ENCODE measurements at places on chromosomes 7 and 10. TPM values are rescaled to one million over a fixed set of nuclear protein-coding genes. Genes with fewer than 3 reads are reported as not detected.

DNA sequence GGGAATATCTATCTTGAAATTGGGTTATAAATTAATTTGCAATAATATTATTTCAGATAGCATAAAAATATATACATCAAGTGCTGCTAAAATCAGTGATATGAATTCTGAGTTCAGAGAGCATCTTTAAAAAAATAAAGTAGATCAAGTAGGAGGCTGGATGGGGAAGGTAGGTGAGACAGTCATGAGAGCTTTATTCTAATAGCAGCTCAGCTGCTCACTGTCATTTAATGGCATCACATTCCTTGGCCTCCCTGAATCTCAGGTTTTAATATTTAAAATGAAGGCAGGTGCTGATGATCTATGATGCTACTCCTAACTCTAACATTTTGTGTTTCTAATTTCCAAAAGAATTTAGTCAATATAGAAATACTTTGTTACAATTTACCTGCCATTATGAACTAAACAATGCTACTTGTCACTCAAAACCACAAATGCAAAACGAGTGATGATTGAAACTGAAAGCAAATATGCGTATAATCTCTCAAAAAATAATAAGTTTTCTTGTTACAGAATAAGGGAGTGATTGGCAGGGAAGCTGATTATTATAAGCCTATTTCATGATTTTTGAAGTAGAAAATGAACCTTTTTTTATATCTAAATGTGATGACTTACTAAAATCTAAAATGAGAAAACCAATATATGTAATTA is 147.6 kb upstream of the CSTF2T start:
- no peak for DNase-seq
- no peak overlapping the region for H3K27ac ChIP-seq
- no peaks in the 10 kb centered on the region for H3K36me3 ChIP-seq

DNA sequence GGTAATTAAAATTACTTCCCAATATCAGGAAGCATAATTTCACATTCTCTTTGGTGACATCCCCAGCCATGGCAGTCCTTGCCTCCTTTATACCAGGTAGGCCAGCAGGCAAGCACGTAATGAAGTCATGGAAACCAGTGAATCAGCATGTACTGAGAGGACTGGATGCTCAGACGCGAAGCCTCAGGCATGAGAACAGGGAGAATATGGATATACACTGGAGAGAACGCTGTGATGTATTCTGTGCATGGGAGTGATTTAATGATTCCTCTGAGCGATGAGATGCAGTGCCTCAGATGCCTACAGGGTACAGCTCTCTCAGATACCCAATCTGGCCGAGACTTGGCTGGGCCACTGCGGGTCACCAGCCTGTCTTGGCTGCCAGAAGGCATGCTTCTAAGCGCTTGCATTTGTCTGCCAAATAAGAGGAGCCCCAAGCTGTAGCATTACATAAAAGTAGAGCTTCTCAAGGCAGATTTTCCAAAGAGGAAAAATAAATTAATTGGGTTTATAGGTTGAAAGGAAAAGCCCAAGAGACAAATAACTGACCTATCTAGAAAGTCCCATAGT is 238.1 kb downstream of the RELN start:
- no peak overlapping the region for H3K27ac ChIP-seq
- no peak for DNase-seq
- H3K4me3 ChIP-seq: no peak overlapping the region
- H3K36me3 ChIP-seq: no peaks in the 10 kb centered on the region
- peaks cover 3% of the 10 kb centered on the region for H3K27me3 ChIP-seq
- H3K4me1 ChIP-seq: no peaks in the 10 kb centered on the region

DNA sequence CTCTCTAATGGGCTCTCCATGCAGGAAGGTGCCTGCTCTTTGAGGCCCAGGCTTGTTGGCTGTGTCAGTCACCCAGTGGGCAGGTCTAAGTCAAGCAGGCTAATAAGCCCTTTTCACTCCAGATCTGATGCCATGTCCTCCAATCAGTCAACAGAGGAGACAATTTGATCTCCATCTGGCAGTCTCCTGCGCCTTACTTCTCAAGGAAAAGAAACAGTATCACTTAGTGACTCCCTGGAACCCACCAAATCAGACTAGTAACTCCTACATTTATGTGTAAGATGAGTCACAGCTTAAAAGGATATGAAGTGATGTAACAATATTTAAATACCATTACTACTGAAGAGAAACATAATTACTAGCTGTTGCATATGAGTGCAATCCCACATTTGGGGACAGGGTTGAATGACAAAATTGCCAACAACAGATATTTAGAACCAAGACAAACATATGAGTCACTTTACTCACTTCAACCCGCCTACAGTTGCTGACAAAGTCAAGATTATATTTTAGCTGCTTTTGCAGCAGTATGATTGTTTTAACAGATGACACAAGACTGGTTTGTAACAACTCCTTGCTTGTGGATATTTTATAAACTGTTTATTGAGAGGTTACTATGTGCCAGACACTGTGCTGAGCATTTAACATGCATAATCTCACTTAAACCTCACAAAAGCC is 72.1 kb downstream of the USP6NL start:
- no peak for DNase-seq
- no peaks in the 10 kb centered on the region for H3K36me3 ChIP-seq
- H3K4me3 ChIP-seq: no peak overlapping the region
- no peaks in the 10 kb centered on the region for H3K4me1 ChIP-seq
- H3K27me3 ChIP-seq: peaks cover 3% of the 10 kb centered on the region
- no peak overlapping the region for H3K27ac ChIP-seq

GRCh38 chr10:18079665-18080295 is 60.4 kb upstream of the CACNB2 start:
- no peak for DNase-seq
- H3K36me3 ChIP-seq: no peaks in the 10 kb centered on the region

- peaks cover 62% of the 10 kb centered on the region for H3K36me3 ChIP-seq
- H3K4me3 ChIP-seq: no peak overlapping the region
Observed at GRCh38 chr7:130890176-130891020, 156.4 kb upstream of the KLF14 start.

DNA sequence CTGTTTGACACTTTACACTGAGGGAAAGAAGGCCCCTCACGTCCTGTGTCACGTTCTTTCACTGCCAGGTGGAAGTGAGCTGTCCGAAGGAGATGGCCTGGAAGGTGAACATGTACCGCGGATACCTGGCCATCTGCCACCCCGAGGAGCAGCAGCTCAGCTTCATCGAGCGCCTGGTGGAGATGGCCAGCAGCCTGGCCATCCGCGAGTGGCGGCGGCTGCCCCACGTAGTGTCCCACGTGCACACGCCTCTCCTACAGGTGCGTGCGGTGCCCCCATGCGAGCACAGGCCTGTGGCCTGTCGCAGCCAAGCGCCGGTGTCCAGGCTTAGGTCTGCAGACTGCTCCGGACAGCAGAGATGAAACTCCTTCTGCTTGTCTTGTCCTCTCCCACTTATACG is 103.4 kb downstream of the TRRAP start:
- no peak for DNase-seq
- H3K27ac ChIP-seq: no peak overlapping the region
- H3K36me3 ChIP-seq: peaks cover 83% of the 10 kb centered on the region

GRCh38 chr10:22338931-22339330 is 6.4 kb upstream of the SPAG6 start:
- H3K27ac ChIP-seq: no peak overlapping the region
- peaks cover 61% of the 10 kb centered on the region for H3K27me3 ChIP-seq
- H3K4me1 ChIP-seq: peaks cover 49% of the 10 kb centered on the region
- H3K36me3 ChIP-seq: peaks cover 2% of the 10 kb centered on the region
- DNase-seq: no peak

DNA sequence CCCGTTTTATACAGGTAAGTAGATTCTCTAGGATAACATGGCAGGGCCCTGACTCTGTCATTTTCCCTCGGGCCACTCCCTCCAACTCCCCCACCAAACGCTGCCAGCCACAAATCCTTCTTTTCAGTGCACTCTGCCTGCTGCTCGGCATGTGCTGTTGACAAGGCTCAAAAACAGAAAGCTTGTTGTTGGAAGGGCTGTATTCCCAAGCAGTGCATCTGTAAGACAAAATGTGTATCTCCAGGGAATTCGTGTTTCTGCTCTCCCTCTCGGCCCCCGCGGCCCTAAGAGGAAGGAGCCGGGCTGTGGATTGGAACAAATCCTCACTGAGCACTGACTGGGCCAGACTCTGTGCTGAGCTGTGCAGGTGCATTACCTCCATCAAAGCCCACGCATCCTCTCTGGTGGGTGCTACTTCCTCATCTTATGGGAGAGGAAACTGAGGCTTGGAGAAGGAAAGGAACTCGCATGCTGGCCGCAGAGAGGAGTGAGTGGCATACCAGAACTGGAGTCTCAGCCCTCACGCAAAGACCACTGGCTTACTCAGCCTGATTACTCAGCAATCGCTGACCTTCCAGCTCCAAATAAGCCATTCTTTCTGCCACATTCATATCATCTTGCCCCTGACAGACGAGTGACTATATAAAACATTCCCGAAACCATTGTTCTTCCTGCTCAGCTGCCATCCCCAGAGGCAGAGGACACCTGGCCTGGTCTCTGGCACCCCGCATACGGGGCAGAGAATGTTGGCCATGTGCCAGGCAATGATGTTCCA is 33.5 kb upstream of the ENO4 start:
- peaks cover 3% of the 10 kb centered on the region for H3K27me3 ChIP-seq
- no peak for DNase-seq
- H3K4me1 ChIP-seq: no peaks in the 10 kb centered on the region
- no peaks in the 10 kb centered on the region for H3K36me3 ChIP-seq

- H3K27ac ChIP-seq: peak overlapping the region; percentile 55
- H3K36me3 ChIP-seq: no peaks in the 10 kb centered on the region
- H3K27me3 ChIP-seq: no peaks in the 10 kb centered on the region
- peak; percentile 68 for DNase-seq
Observed at GRCh38 chr10:71708301-71708703, 11.3 kb downstream of the C10orf105 start.

DNA sequence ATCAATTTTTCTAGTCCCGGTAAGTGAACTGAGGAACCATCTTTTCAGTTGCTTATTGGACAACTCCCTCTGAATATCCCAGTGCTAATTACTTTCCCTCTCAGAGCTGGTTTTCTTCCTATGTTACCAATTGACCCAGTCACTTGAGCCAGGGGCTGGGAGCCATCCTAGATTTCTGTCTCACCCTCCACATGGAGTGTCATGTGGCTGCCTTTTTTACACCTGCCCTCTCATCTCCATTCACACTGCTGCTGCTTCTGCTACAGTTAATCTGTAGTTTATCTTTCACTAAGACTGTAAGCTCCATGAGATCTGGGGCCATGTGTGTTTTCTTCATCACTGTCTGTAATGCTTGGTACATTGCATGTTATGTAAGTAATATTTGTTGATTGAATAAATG is 35.8 kb downstream of the VCL start:
- peaks cover 1% of the 10 kb centered on the region for H3K36me3 ChIP-seq
- H3K27ac ChIP-seq: no peak overlapping the region
- H3K4me3 ChIP-seq: no peak overlapping the region
- no peak for DNase-seq

DNA sequence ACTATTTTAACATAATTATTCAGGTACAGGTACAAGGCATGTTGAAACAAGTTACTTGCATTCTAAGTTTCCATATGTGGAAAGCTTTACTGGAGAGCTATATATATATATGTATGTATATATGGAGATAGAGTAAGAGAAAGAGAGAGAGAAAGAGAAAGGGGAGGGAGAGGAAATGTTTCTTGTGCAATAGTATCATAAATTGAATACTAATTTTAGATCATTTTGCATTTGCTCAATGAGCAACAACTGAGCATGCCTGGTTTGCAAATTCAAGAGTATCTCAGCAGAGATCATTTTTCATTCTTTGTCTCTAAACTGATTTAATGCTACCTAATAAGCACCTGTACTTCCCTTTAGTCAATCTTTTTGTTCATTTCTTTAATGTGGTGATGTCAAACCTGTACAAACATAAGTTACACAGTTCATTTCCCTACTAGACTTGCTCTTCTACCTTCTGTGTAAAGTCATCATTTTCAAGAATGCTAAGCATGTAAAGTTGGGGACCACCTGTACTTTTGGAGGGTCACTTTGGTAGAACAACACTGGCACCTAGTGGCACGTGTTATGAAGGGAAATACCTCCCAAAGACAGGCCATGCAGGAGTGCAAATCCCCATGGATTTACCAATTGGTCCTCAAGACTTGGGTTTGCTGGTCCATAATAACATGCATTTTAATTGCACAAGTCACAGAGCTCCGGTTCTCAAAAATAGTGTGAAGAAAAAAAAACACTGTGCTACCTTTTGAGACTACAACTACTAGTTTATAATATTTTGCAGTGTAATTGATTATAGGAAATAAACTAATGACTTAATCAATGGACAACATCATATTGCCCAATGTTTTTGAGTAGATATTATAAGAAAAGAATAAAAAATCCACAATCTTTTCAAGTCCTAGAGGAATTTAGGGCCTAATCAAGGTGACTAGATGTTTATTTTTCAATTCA is 431.2 kb upstream of the IGFBP3 start:
- H3K27me3 ChIP-seq: no peaks in the 10 kb centered on the region
- no peak overlapping the region for H3K4me3 ChIP-seq
- no peaks in the 10 kb centered on the region for H3K4me1 ChIP-seq

DNA sequence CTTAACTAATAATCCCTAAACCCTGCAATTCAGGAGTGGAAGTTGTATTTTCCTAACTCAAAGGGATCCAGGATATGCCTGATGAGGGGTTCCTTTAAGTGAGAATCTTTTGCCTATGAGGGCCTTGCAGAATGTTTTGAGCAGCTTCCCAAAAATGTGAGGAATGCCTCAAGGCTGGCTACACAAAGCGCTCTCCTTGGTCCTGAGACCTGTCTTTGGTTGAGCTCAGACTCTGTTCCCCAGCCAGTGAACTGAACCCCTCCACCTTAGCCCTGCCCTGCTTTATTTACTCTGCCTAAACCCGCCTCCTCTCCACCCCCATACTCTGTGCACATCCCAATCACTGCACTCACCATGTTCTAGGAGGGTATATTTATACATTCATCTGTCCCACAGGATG is 108.6 kb downstream of the NRCAM start:
- no peaks in the 10 kb centered on the region for H3K27me3 ChIP-seq
- no peak overlapping the region for H3K27ac ChIP-seq
- H3K4me3 ChIP-seq: no peak overlapping the region
- H3K4me1 ChIP-seq: no peaks in the 10 kb centered on the region
- no peaks in the 10 kb centered on the region for H3K36me3 ChIP-seq
- DNase-seq: no peak

DNA sequence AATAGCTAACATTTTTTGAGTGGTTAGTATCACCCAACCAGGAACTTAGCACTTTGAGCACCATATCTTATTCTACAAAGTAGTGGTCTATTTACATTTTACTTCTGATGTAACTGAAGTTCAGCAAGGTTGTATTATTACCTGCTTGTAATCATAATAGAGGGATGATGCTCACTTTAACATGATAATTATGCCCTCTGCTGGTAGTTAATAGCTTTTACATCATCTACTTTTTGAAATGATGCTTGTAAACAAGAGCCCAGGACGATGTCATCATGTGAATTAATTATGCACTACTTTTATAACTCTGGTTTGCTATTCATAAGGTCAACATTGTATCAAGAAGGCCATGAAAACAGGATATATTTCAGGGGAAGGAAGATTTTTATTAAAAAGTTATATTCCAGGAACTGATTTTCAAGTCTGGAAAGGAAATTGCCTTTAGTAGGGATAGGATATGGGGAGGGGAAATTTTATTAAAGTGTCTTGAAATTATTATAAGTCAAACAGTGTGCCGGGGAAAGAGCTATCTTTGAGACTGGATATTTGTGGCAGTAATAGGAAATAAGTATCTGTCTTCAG is 80.3 kb upstream of the SCIN start:
- H3K4me1 ChIP-seq: no peaks in the 10 kb centered on the region
- peaks cover 6% of the 10 kb centered on the region for H3K27me3 ChIP-seq
- no peaks in the 10 kb centered on the region for H3K36me3 ChIP-seq
- no peak overlapping the region for H3K4me3 ChIP-seq

The CELF2 gene
- total RNA-seq: 182 TPM

The PLPP4 gene
- total RNA-seq: not detected

The C7orf33 gene
- total RNA-seq: not detected

The PCDH15 gene
- total RNA-seq: not detected

The CPA2 gene
- not detected for total RNA-seq

The CAV1 gene
- total RNA-seq: not detected

The SLC16A12 gene
- total RNA-seq: not detected

The HMX3 gene
- not detected for total RNA-seq

Measured in activated CD8-positive, alpha-beta T cell treated with anti-CD3 and anti-CD28 coated beads, Interleukin-2, amount 10 ng/mL, durations not matched to agents 7 days and 5 days (primary cell).